AG09319 (cell line): ENCODE measurements at places on chromosomes 11 and 22.

DNA sequence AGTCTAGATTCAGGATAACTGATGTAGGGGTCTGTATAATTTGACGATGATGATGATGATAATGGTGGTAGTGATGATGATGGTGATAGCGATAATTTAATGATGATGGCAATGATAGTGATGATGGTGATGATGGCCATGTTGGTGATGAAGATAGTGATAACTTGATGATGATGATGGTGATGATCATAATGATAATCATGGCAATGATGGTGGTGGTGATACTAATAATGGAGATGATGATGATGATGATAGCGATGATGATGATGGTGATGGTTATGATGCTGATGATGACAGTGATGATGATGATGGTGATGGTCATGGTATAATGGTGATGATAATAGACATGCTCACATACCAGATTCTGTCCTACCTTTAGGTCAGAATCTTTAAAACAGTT lies 66.2 kb upstream of the SEZ6L start:
- DNase-seq: no peak

- no peak for DNase-seq
Measured at GRCh38 chr22:26143806-26144325, 25.4 kb upstream of the SEZ6L start.

GRCh38 chr11:109267293-109268095 lies 154.5 kb upstream of the C11orf87 start:
- DNase-seq: no peak

DNA sequence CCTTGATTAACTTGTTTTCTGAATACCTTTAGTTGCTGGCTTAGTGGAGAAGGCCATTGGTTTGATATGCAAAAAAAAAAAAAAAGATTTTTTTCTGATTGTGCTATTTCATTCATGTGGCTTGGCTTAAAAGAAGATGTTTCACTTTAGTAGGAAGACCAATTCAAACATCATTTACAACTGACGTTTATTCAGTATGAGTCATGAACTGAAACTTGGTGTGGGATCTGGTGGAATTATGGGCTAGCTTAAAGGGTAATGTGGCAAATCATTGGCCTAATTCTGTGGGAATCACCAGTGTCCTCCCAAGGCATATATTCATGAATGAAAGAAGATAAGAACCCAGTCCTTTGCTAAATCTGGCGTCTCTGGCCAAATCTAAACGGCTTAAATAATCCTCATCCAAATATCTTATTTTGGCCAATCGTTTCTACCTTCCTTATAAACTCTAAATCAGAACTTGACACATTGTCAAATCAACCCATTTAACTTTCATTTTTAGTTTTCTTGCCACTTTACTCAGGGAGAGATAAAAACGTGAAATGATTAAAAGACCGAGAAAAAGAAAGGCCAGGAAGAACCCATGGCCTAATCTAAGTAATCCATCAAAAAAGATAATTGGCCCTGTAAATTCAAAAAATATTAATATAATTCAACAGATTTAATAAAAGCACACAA lies 77.0 kb downstream of the DDIAS start:
- peak; percentile 29 for DNase-seq

GRCh38 chr11:8229299-8230177 lies 34.1 kb downstream of the LMO1 start:
- DNase-seq: no peak
